ENCODE measurements at places on chromosomes 5 and 9.
A peak's percentile ranks its signal among the peaks of the same experiment; 100 is the strongest.

DNA sequence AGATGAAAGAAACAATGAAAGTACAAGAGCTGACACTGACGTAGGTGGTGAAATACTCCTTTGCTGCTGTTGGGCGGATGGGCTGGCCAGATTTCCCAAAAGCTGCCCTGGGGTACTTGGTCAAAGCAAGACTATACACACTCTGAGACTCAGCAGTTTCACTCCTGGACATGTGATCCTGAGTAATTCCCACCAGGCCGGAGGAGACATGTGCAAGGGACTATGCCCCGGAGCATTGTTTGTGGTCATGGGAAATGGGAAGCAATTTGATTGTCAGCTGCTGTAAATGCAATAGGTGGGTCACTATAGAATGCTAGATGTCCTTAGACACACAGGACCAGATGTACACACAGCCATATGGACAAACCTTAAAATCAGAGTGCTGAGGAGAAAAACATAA, 116.1 kb downstream of the DCP2 start:
- no peak for DNase-seq

DNA sequence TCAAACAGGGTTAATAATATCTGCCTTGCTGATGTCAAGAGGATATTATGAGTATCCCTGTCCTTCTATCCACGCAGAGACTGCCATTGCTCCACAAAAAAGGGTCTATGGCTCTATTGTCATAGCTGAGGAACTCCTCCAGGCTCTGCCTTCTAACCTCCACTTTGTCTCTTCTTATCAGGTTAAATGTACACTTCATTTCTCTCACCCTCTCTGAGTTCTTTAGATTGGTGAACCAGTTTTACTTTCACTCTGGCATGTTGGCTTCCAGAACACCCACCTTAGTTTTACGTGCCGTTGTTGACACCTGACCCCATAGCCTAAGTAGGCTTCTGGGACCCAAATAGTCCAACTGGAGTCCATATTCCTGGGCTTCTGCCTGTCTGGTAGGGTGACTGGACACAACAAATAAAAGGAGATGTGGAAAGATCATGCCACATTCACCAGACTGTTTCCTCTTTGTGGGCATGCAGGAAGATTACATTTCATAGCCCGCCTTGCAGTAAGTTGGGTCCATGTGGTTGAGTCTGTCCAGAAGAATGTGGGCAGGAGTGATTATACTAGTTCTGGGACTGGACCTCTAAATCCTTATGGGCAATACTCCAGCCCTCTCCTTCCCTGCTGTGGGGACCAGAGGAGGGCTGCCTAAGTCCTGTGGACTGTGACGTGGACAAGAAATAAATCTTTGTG, 350.4 kb upstream of the CLINT1 start:
- DNase-seq = no peak

GRCh38 chr5:129094924-129095899, 663 bp downstream of the ISOC1 start:
- DNase-seq = no peak

- DNase-seq = no peak
Measured at GRCh38 chr5:81971111-81971711, 612 bp upstream of the ATG10 start.

DNA sequence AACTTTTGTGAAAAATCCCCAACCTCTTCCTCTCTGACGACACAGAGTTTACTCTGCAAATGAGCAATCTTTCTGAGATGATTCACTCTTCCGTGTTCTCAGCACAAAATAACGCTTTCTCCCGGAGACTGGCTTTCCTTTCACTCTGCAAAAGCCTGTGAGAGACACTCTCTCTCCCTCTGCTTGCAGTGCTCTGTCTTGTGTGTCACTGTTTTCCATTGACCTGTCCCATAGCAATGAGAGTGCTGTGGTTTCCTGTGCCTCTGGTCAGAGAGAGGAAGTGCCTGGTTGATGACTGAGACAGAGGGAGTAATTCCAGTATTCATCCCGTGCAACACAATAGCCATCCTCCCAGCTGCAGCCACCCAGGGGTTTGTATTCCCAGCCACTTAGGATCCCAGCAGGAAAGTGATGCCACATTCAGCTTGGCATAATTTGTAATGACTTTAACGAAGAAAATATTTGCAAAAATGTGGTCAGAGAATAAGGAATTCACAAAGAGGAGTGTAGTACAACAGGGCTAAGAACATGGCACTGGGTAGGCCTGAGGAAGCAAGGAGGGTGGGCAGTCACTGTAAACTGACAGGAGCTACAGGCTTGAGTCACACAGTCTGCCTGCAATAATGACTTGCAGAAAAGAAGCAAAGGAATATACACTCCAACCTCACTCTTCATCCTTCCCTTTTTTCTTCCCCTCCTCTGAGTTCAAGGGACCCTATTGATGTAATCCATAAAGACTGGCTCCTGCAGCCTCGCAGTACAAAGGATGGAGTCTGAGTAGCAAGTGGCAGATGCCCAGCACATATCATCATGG, 463.5 kb upstream of the RGMB start:
- DNase-seq = no peak

- DNase-seq = no peak
Measured at GRCh38 chr5:116152169-116152568, 67.3 kb downstream of the COMMD10 start.

GRCh38 chr5:125140220-125140619, 393.8 kb upstream of the ZNF608 start:
- DNase-seq = no peak

DNA sequence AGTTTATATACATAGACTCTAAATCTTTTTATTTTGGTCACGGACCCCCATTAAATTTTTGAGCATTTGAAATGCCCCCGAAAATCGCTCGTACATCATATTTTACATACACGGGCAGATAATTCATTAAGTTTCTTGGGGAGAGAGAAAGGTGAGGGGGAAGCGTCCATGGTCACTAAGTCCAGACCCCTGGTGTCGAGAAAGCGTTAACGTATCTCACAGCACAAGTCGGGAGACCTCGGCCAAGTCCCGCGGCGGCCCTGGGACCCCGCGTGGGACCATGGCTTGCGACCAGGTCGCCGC, 794 bp downstream of the PTBP3 start:
- DNase-seq = no peak

DNA sequence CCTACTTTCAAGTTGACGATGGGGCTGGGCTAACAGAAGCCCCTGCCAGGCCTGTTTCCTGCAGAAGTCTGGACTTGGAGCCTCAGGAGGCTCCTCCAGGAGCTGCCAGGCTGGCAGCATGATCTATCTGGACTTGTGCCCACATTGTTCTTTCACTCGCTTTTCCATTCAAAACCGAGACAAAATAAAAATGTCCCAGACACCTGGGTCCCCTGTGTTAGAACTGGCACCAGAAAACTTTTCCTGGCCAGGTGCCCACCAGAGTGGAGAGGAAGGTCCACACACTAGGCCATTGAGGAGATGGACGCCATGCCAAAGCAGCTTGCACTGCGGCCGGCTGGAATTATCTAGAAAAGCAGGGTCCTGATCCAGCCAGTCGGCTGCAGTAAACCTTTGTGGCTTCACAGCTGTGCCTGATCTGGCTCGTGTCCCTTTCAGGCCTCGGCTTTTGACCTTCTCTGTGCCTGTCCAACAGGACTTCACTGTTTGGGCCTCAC, 78.2 kb downstream of the GCNT1 start:
- DNase-seq = no peak

DNA sequence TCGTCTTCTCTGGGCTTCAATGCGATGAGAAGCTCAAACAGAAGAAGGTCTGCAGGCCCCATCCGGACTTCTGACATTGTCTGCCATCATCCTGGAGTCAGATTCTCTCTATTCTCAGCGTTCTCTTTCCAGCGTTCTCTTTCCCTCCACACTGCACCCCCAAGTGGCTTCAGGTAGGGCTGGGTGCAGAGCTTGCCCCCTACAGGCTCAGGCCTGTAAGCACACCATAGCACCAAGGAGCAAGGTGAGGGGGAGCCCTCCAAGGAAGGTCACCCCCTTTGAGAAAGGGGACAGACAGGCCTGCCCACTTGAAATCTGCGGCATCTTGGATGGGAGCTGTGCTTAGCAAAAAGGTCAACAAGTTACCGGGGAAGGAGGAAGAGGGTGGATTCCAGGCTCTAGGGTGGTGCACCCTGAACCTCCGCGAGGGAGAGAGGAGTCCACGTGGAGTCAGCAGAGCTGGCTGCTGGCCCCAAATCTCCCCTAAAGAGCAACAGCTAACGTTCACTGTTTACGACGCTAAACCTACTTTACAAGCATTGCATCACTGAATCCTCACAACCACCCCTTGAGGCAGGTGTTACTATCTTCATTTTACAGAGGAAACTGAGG, 27.5 kb downstream of the GPX3 start:
- no peak for DNase-seq

DNA sequence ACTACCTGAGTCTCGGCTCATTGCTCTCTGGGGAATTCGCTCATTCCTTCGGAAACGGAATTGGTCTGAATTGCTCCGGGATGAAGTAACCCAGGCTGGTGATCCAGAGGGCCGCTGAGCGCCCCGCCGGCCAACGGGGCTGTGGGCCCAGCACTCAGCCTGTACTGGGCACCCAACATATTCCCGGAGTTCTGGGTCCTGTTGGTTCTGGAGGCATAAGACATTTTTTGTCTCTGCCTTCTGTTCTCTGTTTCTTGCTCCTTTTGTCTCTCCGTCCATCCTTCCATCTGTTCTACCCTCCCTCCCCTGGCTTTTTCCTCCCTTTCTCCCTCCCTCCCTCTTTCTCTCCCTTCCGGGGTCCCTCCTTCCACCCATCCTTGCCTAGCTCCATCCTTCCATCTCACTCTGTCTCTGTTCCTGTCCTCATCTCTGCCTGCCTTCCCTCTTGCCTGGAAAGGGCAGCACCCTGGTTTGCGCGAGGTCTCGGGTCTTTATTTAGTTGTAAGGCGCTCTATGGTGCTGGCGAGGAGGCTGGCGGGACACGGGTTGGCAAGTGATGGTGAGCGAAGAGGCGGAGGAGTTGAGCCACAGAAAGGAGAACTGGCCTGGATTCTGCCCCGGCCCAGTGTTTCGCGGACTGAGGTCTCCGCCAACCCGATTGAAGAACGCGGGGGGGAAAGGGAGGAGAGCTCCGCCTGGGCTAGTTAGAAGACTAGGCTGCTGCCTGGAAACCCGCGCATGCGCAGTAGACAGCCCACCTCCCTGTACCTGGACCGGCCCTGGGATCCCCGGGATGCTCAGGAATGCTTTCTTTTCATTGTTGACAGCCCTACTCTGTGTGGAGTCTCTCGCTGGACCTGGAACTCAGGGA, 1468.0 kb downstream of the FOXD4L5 start:
- DNase-seq = peak; percentile 35

DNA sequence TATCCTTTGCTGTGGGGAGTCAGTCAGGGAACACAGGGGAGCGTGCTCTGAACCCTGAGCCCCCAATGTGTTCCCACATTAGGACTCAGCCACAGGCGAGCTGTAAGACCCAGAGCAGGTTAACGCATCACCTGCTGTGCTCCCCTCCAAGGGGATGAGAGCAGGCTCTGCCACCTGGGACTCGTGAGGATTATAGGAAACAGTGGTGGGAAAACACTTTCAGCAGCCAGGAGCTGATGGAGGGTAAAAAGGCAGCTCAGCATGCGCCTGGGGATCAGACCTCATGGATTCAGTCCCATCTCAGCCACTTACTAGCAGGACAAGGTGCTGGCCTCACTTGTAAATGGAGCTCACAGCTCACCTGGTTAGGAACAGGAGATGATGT, 9.2 kb downstream of the JADE2 start:
- no peak for DNase-seq

GRCh38 chr9:126819482-126819881, 14.6 kb downstream of the ZBTB43 start:
- no peak for DNase-seq

- DNase-seq = no peak
Measured at GRCh38 chr9:81146241-81146640, 543.1 kb downstream of the TLE1 start.

DNA sequence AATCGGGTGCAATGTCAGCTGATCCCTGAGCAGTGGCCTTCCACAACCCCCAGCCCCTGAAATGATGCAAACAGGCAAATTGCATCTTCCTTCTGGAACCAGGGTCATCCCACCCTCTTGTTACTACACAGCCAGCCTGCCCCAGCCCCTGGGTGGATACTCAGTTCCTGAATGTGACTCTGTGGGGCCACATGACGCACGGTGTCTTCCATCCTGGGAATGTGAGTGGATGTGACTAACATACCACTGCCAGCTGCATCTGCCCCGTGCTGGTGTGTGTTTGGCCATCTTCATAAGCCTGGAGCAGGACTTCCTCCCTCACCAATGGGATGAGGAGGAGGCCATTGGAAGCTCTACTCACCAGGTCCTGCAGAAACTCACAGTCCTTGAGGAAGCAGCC, 257.9 kb upstream of the ADAMTS16 start:
- DNase-seq = no peak

- DNase-seq = no peak
Measured at GRCh38 chr5:61304590-61305381, 27.3 kb upstream of the ZSWIM6 start.

DNA sequence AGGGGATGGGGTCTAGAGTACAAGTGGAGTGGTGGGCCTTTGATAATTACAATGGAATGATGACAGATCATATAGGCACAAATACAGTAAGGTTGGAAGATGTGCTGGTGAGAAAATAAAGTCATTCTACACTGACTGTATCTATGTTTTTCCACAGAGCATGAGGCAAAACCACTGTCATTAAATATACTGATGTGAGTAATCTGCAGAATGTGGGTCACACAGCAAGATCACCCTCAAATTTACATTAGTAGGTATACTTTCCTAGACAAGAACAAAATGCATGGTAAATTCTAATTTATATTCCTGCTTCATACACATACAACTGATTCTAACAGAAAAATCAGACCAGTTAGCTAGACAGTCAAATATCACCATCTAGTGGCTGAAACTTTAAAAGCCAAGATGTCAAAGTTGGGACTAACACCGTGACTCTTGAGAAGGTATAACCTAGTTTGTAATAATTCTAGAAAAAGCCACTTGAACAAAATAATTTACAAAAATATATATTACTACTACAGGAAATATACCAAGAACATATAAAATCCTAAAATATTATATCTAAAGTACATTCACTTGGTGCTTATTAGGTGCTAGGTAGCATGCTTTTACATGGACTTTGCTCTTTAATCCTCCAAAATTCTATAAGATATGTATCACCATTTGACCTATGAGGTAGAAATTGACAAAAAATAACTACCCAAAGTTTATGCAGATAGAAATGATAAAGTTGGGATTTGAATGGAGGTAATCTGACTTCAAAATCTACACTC, 19.5 kb downstream of the TTC33 start:
- no peak for DNase-seq

DNA sequence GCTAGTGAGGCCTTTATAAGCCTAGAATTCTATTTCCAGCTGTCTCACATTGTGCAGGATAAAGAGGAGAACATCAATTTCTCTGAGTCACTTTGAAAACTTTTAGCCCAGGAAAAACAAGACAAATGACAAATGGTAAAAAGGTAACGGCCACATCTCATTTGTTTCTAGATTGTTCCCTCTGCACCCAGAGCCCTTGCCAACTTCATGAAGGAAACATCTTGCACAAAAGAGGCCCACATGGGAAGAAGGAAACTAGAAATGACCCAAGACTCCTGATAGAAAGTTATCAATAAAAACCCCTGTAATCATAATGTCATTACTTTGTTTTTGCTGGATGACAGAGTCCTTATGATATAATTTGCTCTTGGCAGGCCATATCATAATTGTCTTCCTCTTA, 5.3 kb downstream of the DPYSL3 start:
- DNase-seq = no peak

- DNase-seq = no peak
Measured at GRCh38 chr5:65766175-65766574, 44.2 kb downstream of the NLN start.

All from activated CD8-positive, alpha-beta memory T cell treated with anti-CD3 and anti-CD28 coated beads for 1 hour (primary cell).